ENCODE measurements at places on chromosomes 2 and 18.

GRCh38 chr18:31710826-31711225 is 26.4 kb upstream of the B4GALT6 start:
- DNase-seq = no peak

- DNase-seq = no peak
Observed at GRCh38 chr2:33457556-33458247, 18.7 kb upstream of the RASGRP3 start.

DNA sequence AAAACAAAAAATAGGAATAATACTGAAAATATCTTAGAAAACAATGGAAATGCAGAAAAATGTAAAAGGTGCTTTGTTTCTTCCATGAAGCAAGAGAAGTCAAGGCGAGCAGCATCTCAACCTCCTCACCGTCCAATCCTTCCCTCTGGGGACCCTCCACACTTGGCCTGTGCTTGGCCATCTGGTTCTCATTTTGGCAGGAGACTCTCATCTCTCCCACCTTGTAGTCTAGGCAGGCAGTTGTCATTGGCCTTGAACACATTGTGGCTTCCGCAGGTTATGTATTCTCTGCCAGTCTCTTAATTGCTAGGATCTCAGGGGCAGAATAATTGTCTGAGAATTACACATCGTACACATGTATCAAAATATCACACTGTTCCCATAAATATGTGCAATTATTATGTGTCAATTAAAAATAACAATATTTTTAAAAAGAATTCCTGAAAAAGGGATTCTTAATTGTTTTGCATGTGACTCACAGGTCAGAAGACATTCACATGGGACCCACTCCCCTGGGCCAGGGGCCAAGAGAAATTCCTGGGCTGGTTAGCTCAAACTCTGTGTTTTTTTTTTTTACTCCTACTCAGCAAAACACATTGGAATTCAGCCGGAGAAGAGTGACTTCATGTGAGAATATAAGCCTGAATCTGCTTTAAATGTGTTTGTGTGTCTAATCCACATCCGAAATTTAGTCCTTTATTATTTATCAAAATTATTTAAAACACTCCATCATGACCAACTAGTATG is 14.0 kb upstream of the ANKRD62 start:
- DNase-seq = no peak

DNA sequence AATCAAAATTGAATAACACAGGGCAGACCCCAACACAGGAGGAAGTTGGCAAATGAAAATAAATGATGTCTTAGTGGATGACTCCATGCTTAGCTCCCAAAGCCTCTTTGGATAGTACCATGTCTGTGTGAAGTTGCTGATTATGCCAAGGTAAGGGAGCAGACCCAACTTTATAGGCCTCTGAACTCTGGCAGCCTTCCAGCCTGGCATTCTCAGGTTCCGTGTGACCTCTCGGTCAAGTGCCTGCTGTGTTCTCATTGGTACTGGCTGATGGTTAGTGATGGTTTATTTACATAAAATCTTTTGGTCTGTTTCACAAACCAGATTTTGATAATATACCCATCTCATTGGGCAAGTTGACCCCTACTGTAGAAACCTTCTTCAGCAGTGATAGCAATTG is 112.2 kb upstream of the TTC39C start:
- no peak for DNase-seq

- no peak for DNase-seq
Observed at GRCh38 chr18:77140439-77141109, 8.0 kb upstream of the MBP start.

GRCh38 chr18:60982329-60982695 is 350.9 kb upstream of the CDH20 start:
- DNase-seq = no peak

DNA sequence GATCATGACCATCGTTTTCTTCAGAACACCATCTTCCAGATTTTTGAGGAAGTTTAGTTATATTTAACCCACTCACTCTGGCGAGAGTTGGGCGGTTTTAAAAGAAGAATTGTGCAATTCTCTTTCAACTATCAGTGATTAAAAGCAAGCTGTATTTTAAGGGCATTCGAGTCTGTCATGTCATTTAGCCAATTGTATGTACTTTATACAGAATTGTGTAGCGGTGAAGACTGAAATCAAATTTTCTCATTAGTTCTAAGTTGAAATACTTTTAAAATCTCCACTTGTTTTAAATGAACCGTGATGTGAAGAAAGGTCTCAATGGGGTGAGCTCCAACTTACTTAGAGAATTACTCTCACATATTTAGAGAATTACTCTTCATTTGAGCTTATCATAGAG is 214.6 kb upstream of the DTNA start:
- no peak for DNase-seq

DNA sequence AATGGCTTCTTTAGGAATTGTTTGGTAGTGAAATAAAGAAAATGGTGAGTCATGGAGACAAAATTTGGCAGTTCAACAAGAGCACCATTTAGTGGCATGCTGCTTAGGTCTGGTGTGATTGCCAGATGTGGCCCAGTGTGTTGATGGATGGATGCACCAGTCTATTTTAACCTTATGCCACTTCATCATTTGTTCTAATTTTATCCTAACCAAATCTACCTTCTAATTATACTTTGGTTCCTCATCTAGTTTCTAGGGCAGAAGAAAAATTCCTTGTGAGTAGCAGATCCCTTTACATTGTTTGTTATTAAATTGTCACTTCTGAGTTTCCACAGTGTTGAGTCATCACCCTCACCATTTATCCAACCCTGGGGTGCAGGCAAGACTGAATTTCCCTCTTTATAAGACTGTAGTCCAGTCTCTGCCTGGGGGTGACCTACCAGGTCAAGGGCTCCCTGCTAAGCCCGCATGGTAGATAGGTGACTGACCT is 32.5 kb downstream of the NABP1 start:
- DNase-seq = no peak

DNA sequence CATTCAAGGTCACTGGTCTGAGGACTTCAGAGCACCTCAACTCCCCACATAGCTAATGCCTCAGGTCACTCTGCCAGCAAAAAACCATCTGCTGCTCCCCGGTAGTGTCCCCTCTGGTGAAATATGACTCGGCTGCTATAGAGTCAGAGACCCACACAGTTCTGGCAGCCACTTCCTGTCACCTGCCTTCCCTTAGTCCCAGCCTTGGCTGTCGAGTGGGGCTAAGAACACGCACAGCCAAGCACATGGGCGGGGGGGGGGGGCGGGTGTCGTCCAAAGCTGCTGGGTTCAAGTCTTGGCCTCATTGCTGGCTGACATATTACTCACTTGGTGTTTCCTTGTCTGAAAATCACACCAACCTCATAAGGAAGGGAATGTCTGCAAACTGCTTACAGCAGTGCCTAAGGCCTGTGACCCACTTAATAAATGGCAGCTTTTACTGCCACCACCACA is 37.5 kb downstream of the POLR1A start:
- DNase-seq = no peak

GRCh38 chr2:57549642-57550102 is 496.9 kb upstream of the VRK2 start:
- DNase-seq = no peak

DNA sequence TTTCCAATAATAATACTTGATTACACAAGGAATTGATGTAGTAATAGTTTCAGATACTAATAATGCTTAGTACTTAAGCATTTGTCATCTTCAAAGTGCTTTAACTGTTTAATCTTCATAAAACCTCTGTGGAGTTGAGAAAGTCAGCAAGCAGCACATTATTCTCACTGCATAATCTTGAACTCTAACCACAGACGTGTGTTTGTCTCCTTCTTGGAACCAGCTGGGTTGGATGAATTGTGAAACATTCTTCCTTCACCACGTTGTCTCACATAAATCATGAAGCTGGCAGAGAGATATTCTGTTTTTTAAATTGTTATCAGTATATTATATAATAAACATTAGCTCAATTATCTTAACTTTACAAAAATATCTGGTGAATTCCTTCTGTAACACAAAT is 55.1 kb upstream of the LDAH start:
- no peak for DNase-seq

GRCh38 chr2:138356178-138356577 is 145.4 kb upstream of the SPOPL start:
- no peak for DNase-seq
